ENCODE measurements at places on chromosomes 13 and 19.

DNA sequence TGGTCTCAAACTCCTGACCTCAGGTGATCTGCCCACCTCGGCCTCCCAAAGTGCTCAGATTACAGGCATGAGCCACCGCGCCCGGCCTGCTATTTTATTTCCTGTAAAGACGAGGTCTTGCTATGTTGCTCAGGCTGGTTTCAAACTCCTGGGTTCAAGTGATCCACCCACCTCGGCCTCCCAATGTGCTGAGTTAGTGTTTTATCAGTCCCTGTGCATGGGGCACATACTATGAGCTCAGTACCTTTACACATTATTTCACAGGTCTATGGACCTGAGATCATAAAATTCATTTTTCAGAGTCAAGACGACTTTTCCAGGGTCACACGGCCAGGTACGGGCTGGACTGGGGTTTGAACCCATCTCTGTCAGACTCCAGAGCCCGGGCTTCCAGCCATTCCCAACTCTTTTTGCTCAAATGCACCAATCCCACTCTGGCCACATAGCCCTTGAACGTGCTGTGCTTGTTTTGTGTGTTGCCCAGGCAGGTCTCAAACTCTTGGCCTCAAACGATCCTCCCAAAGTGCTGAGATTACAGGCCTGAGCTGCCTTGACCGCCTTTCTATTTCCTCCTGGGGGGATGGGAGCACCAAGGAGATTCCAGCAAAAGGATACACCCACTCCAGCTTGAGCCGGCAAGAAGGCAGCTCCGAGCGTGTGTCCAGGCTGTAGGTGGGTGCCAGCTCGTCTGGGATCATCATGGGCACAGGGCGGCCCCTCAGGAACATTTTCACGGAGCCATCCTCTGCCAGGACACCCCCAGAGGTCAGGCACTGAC lies 1.1 kb downstream of the EML2 start:
- DNase-seq, result no peak

DNA sequence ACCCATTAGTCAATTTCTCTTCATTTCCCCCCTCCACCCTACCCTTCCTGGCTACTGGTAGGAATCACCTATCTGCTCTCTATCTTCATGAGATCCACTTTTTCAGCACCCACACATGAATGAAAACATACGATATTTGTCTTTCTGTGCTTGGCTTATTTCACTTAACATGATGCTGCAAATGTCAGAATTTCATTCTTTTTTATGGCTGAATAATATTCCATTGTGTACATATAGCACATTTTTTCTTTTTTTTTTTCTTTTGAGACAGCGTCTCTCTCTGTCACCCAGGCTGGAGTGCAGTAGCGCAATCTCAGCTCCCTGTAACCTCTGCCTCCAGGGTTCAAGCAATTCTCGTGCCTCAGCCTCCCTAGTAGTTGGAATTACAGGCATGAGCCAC lies 9.9 kb upstream of the CALM3 start:
- DNase-seq, result no peak

DNA sequence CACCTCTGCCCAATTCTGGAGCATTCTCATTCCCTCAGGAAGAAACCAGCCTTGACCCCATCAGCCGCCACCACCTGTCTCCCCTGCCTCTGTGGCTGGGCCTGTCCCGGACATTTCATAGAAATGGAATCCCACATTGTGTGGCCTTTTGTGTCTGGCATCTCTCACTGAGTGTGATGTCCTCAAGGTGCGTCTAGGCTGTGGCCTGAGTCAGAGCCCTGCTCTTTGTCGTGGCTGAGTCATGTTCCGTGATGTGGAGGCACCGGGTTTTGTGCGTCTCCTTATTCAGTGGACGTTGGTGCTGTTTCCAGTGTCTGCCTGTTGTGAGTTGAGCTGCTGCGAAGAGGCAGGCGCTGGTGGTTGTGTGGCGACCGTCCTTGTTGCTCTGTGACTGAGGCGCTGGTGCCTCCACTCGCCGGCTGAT lies 3.5 kb downstream of the FZR1 start:
- DNase-seq, result no peak

DNA sequence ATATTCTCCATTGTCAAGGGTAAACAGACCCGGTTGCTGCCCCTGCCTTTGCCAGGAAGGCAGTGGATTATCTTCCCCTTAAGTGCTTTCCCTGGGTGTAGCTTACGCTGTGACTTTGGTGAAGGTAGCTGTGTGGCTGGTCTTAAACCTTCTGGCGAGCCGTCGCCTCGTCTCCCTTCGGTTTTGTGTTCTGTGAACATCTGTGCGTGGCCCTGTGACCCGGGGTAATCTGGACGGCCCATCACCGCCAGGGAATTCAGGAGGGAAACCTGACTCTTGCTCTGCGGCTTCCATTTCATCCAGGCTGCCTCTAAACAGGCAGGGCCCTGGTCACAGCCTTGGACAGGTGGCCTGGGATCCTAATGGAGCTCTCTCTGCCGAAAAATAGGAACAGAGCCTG lies 78.7 kb downstream of the SHISA2 start:
- DNase-seq, result no peak

DNA sequence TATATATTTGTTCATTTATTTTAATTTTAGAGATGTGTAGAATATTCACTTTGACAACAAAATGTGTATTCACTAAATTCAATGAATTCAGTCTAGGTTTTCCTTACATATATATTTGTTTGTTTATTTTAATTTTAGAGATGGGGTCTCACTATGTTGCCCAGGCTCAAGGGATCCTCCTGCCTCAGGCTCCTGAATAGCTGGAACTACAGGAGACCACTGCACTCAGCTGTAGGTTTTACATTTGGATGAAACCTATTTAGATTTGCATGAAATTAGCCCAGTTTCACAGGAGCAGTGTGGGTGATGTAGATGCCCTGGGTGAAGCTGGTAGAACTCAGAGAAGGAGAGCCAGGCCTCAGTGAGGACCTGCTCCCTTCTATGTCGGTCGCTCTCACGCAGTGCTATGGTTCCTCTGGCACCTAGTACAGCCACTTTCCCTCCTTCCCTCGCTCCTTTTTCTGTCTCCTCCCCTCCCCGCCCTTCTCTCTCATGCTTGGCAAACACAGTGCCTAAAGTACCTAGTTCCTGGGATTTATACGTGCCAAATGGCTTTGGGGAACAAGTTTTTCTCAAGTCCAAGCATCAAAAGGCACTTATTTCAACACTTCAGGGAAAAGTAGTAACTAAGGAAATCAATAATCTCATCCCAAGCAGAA lies 14.7 kb upstream of the HMGB1 start:
- DNase-seq, result no peak

DNA sequence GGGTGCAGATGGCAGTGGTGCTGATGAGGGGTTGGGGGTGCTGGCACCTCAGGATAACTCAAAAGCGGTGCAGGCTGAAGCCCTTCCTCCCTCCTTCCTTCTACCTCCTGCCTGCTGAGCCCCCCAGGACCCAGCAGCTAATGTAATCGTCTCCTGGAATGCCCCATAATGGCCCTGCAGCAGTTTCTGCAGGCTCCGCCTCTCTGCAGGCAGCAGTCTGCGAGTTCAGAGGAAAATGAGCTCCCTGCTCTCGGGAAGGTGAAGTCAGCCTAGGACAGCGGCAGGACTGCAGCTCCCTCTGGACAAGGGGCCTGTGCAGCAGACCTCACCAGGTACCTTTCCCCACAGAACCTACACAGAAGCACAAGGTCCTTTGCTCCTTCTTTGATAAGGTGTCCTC lies 130.9 kb downstream of the ZDHHC20 start:
- DNase-seq, result no peak

GRCh38 chr19:1025960-1026782 lies at the start of gene CNN2:
TSS of gene CNN2 (plus strand) at chr19:1026608. CDS start at chr19:1026662, 54 bp downstream.
- DNase-seq, result peak; percentile 54

- no peak for DNase-seq
These were observed 1289.2 kb upstream of the PCDH20 start for GRCh38 chr13:62704875-62705274.

GRCh38 chr19:47057328-47057727 lies 8.9 kb upstream of the TMEM160 start:
- DNase-seq, result no peak

DNA sequence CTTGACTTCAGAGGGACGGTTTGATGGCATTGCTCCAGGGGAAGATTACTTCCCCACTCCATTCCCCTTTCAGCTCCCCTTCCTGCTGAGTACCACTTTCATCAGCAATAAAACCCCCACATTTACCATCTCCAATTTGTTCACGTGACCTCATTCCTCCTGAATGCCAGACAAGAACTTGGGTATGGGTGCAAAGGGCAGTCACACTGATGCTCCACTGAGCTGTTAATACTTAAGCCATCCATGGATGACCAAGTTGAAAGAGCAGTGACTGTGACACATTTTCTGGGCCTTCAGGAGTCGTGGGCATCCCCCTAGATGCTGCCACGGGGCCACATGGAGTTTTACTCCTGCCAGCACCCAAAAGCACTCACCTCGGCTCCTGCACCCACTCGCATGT lies 93.1 kb downstream of the STOML3 start:
- no peak for DNase-seq

- no peak for DNase-seq
These were observed 4.2 kb downstream of the RCBTB2 start for GRCh38 chr13:48528720-48529119.

- no peak for DNase-seq
These were observed 356.5 kb upstream of the SLITRK6 start for GRCh38 chr13:86155756-86156155.

- DNase-seq, result no peak
These were observed 27.7 kb upstream of the HIF3A start for GRCh38 chr19:46269101-46269500.

GRCh38 chr13:90068658-90069057 lies 1278.8 kb upstream of the MIR17HG start:
- DNase-seq, result no peak

DNA sequence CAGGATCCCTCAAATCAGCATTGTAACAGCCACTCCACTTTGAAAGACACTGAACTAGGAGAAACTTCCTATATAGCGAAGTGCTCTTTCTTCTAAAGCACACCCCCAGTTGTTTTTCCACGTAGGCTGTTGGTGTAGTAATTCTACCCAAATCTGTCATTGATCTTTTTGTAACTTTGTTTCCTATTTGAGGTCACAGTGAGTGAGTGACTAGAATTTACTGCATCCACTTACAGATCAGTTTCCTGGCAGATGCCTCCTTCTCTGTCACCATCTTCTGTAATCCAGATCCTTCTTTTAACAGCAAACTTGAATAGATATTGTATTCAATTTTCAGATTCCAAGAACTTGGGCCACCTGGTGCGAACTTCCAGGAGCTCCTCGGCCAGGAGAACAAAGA lies 15.3 kb downstream of the ZAR1L start:
- DNase-seq, result no peak

DNA sequence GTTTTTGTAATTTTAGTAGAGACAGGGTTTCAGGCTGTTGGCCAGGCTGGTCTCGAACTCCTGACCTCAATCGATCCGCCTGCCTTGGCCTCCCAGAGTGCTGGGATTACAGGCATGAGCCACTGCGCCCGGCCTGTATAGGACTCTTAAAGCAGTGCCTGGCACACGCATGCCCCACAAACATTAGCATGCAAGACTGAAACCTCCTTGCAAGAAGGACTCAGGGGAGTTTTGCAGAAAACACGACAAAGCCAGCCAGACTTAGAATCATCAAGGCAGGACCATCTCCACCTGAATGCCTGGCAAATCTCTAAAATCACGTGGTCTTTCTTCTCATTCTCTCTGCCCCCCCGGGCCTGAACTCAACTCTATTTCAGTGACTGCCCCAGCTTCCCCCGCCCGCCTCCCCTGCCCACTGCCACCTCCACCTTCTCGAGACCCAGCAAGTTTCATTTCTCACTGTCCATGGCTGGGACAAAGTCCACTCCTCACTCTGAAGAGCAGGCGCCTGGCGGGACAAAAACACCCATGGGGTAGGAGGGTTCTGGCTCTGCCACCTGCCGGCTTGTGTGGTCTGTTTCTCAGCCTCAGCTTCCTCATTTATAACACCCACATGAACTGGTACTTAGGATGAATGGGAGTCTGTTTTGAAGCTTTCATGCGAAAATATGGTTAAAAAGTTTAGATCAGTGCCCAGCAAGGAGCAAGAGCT lies 2.4 kb downstream of the TICAM1 start:
- DNase-seq, result no peak

DNA sequence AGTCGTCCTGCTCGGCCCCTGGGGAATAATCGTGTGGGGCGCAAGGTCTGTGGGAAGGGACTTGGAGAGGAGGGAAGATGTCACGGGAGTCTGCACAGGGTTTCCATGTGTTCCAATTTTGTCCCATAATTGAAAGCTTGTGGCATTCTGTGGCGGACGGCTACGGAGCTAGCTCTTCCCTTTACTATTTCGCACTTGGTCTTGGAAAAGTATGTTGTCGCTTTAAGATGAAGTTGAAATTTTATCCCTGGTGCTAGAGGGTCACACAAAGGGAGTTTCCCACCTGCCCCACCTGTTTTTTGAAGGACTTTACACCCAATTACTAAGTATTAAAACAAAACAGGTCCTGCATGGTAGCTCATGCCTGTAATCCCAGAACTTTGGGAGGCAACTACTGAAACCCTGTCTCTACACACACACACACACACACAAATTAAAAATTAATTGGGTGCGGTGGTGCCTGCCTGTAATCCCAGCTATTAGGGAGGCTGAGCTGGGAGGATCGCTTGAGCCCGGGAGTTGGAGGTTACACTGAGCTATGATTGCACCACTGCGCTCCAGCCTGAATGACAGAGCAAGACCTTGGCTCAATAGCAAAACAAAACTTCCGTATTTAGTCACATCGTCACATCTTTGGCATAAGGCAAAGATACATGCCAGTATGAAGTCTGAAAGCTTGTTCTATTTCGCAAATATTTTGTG lies 967 bp upstream of the TPT1 start:
- no peak for DNase-seq

GRCh38 chr13:99311137-99311536 lies 3.9 kb upstream of the GPR183 start:
- no peak for DNase-seq

DNA sequence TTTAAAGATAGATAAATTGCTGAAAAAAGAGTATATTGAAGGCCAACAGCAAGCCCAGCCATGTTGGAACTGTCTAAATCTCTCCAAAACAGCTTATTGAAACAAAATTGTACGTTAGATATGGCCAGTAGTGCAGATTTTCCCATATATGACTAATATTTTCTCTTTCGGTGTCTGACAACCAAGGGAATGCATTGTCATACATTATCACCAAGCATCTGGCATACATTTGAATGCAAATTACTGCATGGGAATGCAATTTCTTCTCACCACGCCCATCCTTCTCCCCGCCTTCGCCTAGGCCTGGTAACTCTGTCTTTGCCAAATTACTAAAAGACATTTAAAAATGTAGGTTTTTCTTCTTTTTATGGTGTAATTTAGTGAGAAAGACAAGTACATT lies 32.5 kb upstream of the IRS2 start:
- DNase-seq, result no peak

- no peak for DNase-seq
These were observed 117.3 kb downstream of the DLEU7 start for GRCh38 chr13:50726164-50726563.

GRCh38 chr13:112954488-112955270 lies 14.3 kb upstream of the MCF2L start:
- no peak for DNase-seq

DNA sequence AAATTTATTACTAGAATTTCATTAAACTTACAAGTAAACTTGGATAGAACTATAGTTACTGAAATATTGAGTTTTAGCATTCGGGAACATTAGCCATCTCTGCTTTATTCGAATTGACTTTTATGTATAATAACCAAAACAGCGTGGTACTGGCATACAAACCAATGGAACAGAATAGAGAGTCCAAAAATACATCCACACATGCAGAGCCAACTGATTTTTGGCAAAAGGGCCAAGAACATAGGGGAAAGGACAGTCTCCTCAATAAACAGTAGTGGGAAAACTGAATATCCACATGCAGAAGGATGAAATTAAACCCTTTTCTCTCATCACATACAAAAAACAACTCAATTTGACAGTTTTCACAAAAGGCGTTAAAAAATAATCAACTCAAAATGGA lies 84.3 kb downstream of the EPSTI1 start:
- DNase-seq, result no peak
